Activated CD4-positive, alpha-beta memory T cell treated with anti-CD3 and anti-CD28 coated beads for 36 hours (primary cell): ENCODE measurements at places on chromosomes 1 and 21.

- DNase-seq, result no peak
Measured at GRCh38 chr1:27027575-27028250, 15.1 kb upstream of the TENT5B start.

DNA sequence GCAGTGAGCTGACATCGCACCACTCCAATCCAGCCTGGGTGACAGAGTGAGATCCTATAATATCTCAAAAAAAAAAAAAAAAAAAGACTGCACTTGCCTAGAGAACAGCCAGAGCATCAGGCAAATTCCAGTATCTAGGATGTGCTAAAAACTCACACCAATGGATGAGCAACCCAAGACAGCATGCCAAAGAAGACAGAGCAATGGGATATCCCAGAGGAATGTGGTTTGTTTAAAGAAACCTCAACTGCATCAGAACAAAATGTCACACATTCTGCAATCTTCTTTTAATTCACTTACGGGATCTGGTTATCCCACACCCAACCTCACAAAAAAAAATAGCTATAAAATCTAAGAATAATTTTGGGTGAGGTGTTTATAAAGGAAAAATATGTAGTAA lies 7.3 kb downstream of the KCNH1 start:
- DNase-seq, result no peak

GRCh38 chr1:76371941-76372340 lies 297.4 kb downstream of the ST6GALNAC3 start:
- DNase-seq, result no peak

GRCh38 chr1:21337454-21337927 lies 47.2 kb upstream of the ECE1 start:
- DNase-seq, result no peak

DNA sequence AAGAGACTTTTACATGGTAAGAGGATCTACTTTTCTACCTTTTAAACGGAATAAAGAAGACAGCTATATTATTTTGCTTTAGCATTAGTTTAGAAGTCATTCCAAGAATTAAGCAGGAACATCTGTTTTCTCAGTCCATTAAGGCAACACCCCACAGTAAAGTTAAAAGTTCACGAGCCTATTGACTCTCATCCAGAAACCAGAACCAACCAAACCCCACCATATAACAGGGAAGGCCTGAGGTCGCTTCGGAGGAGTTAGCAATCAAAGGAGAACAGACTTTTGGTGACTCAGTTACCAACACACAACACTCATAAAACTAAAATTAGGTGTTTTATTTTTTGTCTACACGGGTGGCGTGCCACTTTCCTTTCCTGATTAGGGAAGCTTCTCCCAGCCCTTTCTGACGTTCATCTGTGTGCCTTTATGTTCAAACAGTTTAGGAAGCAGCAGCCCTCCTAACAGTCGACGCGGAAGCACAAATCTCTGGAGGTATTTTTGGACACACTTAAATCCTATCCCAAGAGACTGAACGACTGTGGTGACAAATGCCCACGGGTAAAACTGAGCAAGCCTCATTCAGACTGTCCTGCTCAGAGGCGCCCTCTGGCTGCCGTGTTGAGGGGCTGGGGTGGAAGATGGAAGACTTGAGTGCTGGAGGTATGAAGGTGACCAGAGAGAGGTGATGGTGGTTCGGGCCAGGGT lies 8.6 kb upstream of the PLA2G2C start:
- peak; percentile 84 for DNase-seq

- DNase-seq, result no peak
Measured at GRCh38 chr1:19274636-19275035, 13.9 kb downstream of the AKR7A3 start.

DNA sequence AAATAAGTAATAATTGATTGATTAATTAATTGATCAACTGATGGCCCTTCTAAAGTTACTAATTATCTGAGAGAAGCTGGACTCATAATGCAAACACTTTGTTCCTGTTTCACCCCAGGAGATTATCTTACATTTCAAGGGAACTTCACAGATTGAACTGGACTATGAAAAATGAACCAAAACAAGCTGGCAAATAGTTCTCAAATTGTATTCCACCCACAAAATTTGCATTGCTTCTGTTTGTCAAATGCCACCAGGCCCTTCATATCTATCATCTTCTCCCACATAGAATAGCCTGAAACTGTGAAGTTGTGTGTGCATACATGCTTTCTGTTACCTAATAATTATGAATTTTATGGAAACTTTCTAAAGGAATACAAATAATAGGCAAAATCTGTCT lies 104.0 kb downstream of the ZNF281 start:
- no peak for DNase-seq

DNA sequence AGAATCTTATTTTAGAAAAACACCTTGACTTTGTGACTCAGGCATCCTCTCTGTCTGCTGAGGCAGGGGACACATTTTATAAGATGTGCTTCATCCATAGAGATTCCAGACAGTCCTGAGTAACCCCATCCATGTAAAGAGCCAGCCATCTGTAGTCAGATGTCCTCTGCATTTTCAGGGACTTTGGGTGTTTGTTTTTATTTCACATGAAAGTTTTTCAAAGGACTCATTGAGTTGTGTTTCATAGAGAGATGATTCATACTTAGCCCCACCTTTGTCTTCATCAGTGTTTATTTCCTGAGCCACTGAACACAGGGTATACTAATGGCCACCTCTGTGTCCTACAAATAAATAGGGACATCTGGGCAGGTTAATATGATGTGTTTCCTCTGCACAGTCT lies 280.4 kb downstream of the CACNA1E start:
- DNase-seq, result no peak

GRCh38 chr1:209597499-209597898 lies 14.0 kb downstream of the CAMK1G start:
- no peak for DNase-seq

DNA sequence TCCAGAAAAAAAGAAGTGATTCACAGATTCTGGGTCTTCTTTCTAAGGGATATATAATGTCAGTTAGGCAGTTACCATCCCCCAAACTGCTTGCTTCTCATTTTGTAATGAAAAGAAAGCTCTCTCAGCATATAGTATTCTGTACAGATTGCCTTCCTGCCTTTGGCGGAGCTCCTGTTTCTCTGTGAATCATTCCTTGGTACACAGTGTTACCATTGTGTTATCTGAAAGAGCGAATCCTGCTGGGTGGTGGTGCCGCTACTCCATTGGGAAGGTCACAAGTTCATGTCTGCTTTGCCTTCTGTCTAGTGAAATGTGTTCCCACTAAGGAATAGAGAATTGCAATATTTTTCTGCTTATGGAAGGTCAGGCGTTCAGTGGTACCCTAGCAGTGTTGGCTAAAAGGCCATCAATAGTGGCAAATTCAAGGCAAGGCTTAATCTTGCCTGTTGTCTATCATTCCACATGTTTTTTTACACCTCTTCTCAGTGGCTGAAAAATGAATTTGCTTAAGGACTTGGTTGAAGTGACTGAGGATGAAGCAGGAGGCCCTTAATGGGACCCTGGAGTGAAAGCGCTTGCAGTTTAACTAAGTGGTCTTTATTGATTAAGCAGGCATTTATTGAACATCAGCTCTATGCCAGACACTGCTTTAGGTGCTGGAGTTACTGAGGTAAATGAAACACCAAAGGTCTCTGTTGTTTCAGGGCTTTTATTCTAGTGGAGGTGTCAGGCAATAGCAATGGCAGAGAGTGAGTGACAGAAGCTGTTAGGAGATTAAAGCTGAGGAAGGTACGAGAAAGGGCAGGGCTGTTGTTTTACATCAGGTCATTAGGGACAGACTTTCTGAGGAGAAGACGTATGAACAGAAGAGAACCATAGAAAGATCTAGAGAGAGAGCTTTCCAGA lies 186.7 kb downstream of the PDE4B start:
- DNase-seq, result no peak

- peak; percentile 79 for DNase-seq
Measured at GRCh38 chr1:207828485-207829158, 76.8 kb downstream of the CD46 start.
